ENCODE measurements at places on chromosomes 5 and 9.

DNA sequence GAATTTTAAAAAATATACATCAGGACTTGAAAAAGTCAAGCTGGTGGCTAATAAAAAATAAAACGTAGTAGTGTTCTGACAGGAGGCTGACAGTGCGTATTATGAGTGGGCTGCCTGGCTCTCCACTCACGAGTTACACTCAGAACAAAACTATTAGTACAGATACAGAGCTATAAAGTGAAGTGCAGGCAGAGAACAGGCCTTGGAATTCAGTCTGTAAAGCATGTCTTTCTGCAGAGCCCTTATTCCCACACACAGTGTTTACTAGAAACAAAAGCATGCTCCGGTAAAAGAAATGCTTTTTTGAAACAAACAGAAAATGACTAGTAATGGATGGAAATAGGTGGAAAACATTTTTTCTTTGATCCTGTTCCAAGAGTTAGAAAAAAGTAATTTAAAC is 334.7 kb downstream of the DIRAS2 start:
- no peak for DNase-seq

GRCh38 chr9:3268223-3268622 is 257.6 kb downstream of the RFX3 start:
- DNase-seq = no peak

GRCh38 chr5:79842006-79842881 is 148.8 kb downstream of the MTX3 start:
- DNase-seq = no peak

DNA sequence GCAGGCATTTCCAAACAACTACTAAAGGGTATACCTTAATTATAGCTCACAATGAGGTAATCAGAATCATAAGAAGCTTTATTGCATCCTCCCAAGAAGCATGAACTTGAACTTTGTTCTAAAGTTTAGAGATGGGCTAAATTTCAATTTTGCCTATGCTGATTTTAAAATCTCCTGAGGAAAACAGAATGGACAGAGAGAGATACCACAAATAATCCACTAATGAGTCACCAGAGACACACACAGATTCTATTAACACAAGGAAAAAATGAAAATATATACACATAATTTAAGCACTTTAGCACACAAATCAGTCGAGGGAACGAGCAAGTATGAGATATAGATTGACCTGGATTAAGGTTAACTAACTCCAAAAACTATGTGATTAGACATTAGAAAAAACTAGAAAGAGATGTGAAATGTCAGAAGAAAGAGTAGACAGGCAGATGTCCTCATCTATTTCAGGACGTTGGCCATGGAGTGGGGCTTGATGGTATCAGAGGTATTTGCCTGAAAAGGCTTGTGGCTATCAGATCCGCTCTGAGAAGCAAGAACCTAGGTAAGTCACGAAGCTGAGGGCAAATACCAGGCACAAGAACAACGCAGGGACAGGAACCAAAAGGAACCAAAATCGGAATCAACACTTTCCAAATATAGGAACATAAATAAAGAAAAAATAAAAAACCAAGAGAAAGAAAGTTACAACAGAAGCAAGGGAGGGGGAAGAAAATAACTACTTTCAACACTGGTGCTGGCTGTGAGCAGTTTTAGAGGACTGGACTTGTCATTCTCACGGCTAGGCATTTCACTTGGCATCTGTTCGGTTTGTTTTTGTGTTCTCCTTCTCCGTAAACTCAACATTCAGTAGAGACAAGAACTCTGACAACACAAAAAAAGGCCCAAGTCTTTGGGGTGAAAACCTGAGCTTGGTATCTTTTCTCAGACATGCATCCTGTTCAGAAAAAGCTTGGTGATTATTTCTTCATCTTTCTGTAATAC is 294.6 kb upstream of the PUM3 start:
- DNase-seq = no peak

- DNase-seq = no peak
Measured at GRCh38 chr5:144121577-144121976, 48.9 kb downstream of the YIPF5 start.

GRCh38 chr5:57855831-57856230 is 373.2 kb upstream of the ACTBL2 start:
- no peak for DNase-seq

DNA sequence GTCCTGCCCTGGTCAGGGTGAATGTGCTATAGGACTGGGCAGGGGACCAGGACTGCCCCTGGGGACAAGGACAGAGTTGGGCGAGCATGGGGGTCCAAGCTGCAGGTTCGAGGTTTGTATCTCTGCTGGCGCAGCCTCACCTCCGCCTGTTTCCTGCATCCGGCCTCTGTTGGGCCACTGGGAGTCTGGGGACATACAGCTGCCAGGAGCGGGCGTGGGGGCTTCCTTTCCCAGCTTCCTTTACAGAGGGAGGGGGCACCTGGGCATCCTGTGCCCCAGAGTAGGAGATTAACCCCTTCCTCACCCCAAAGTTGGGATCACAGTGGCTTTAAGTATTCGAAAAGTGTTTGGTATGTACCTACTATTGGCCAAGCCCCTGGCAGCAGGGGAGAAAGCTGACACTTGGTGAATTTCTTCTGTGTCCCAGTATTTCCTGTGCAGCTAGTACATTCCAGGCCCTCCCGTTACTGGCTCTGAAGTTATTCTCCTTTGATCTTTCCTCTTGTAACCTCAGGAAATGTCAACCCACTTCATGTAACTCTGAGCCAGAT is 19.0 kb downstream of the OLFML2A start:
- DNase-seq = no peak

DNA sequence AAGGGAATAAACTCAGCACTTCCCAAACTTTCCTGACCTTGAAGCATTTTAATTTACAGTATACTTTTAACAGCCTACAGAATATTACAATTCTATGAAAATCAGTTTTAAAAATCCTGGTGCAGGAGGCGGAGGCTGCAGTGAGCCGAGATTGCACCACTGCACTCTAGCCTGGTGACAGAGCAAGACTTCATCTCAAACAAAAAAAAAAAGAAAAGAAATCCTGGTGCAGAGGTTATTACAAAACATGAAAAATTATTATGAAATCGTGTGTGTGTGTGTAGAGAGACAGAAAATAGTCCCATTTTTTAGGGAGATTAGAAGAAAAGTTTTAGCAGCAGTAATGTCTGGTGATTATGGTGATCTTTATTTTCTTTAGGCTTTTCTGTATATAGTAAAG is 26.9 kb downstream of the GOLPH3 start:
- DNase-seq = no peak

GRCh38 chr5:71877511-71877910 is 158.4 kb downstream of the CARTPT start:
- no peak for DNase-seq

DNA sequence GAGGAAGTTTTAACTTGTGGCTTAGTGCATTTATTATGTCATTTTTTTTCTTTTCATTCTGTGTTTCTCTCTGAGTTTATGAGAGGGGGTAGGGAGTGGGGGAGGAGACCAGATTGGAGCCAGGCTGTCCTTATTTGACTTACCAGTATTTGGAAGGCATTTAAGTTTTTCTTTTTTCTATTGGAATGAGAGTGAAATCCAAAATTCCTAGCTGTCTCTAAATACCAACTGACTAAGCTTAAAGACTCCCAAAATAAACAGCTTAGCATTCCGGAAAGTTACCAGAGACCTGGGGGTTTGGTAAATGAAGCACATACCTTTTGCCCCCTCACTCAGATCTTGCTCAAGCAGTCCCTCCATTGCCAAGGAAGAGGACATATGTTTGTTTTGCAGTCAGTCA is 581.9 kb upstream of the BRINP1 start:
- peak; percentile 54 for DNase-seq

GRCh38 chr5:1745123-1745795 is 54.4 kb downstream of the MRPL36 start:
- DNase-seq = no peak

DNA sequence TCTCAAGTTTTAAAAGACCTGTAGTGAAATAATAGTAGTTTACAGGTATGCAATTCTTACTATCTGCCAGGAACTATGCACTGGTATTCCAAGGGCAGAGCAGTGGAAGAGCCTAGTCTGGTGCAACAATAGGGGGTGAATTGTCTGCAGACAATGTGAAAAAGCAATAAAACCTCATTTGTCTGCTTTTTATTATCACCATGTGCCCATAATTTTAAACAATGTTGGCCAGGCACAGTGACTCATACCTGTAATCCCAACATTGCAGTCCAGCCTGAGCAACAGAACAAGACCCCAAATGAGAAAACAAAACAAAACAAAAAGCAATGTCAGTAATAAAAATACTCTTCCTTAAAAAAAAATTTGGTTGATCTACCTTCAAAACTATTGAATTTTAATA is 12.2 kb upstream of the SLC44A1 start:
- no peak for DNase-seq

DNA sequence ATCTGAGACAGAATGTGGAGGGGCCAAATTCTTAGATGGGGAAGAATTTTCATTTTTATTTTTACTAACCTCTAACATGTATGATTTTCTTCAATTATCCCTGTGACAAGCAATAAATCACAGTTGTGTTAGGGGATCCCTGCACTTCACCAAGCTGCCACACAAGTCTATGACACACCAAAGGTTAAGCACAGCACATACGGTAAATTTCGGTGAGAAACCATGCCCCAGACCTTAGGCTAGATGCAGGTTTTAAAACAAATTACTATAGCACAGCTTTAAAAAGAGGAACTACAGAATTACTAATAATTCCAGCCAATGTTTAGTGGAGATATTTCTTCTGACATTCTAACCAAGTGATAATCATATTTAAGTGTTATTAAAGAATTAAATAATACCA is 175.7 kb upstream of the RORB start:
- no peak for DNase-seq

DNA sequence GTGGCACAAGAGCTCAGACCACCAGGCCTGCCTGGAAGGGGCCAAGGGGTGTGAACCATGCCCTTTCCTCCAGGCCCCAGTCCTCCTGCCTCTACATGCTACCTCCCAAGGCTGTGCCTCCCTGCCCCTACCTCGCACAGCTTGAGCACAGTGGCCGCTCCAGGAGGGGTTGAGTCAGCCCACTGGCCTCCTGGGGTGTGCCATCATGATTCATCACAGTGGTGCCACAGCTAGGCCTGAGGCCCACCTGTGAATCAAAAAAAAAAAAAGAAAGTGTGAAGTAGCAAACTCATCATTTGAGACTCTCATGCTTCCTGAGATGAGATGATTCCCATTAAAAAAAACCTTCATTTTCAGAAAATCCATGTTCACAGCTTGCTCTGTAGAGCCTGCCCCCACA is 240.5 kb downstream of the HSPA4 start:
- DNase-seq = no peak

- DNase-seq = no peak
Measured at GRCh38 chr5:143016777-143017516, 246.8 kb downstream of the ARHGAP26 start.

- DNase-seq = no peak
Measured at GRCh38 chr5:23450187-23450586, 57.2 kb upstream of the PRDM9 start.

GRCh38 chr5:158511454-158511853 is 588.3 kb downstream of the EBF1 start:
- DNase-seq = no peak

DNA sequence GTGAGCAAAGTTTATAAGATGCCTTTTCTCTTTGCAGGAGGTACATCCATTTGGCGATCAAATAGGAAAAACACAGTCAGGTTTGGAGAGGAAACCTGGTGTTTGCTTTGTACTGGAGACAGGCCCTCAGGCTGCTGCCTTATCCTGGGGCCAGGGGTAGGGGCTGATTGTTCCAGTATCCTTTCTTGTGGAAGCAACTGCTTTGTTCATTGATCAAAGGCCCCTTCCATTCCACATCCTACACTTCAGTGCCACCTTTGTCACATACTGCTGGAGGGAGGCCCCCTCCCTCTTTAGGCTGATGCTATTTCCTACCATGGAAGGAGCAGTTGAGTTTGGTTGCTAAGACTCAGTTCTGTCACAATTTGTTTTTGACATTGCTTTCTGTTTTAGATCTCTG is 778.1 kb downstream of the TLR4 start:
- DNase-seq = no peak

- DNase-seq = no peak
Measured at GRCh38 chr5:127602896-127603844, 45.7 kb upstream of the CTXN3 start.

DNA sequence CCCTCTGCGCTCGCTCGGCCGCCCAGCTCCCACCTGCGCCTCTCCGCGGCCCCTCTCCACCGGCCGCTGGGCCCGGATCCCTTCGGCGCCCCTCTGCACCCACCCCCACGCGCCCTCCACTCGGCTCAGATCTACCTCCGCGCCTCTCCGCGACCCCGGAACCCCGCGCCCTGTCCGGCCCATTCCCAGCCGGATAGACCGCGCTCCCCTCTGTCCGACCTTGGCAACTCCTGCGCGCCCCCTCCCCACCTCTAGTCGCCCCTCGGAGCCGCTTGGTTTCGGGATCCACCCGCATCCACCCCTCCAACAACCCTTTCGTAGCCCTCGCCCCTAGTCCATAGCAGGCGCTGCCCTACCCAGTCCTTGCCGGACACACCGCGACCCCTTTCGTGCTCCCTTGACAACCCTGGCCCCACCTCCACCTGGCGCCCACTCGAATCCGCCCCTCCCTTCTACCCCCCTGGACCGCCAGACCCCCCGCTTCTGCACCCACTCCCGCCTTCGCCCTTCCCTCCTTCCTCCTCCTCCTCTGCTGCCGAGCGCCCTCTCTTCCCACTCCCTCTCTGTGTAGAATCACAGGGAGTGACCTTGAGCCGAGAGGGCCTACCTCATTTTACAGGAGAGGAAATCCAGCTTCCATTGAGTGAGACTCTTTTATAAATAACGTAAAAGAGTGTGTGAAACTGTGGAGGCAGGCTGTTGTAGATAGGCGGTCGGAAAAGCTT is 525 bp upstream of the AK3 start:
- DNase-seq = no peak

DNA sequence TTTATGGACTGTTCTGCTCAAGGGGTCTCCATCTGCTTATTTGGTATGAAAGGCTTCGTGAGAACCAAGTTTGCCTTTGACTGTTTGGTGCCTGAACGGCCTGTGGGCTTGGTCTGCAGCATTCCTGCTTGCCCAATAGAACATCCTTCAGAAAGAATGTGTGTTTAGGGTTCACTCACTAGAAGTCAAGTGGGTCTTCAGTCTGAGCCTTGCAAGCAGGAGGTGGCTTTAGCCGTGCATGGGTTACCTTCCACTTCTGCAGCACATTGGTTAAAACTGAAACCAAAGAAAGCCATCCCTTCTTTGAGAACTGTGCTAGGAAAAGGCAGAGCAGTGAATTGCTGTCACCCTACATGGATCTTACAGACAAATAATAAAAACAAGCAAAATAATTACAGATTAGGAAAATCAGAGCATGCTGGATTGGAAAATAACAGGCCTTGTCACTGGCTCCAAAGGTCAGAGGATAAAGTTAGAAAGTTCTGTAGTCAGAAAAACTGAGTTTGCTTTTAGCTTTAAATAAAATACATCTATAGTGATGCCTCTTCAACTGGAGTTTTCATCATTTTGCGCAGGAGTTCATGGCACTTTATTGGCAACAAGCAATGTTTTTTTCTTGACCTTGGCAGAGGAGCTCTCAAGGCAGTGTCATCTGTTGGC is 16.6 kb downstream of the WWC1 start:
- DNase-seq = no peak

- peak; percentile 1 for DNase-seq
Measured at GRCh38 chr5:82735160-82735789, 341.9 kb downstream of the TMEM167A start.

Data from HS-27A (cell line).